ENCODE measurements at places on chromosomes 1 and 21.

- DNase-seq, result no peak
These were observed 160.3 kb downstream of the PTPRU start for GRCh38 chr1:29396438-29397255.

- no peak for DNase-seq
These were observed 17.5 kb downstream of the TRPM2 start for GRCh38 chr21:44370786-44371410.

GRCh38 chr1:163361123-163361934 is 39.6 kb downstream of the NUF2 start:
- DNase-seq, result no peak

GRCh38 chr1:181390410-181391077 is 92.8 kb upstream of the CACNA1E start:
- DNase-seq, result no peak

- no peak for DNase-seq
These were observed 30.7 kb downstream of the CNIH4 start for GRCh38 chr1:224387302-224387912.

DNA sequence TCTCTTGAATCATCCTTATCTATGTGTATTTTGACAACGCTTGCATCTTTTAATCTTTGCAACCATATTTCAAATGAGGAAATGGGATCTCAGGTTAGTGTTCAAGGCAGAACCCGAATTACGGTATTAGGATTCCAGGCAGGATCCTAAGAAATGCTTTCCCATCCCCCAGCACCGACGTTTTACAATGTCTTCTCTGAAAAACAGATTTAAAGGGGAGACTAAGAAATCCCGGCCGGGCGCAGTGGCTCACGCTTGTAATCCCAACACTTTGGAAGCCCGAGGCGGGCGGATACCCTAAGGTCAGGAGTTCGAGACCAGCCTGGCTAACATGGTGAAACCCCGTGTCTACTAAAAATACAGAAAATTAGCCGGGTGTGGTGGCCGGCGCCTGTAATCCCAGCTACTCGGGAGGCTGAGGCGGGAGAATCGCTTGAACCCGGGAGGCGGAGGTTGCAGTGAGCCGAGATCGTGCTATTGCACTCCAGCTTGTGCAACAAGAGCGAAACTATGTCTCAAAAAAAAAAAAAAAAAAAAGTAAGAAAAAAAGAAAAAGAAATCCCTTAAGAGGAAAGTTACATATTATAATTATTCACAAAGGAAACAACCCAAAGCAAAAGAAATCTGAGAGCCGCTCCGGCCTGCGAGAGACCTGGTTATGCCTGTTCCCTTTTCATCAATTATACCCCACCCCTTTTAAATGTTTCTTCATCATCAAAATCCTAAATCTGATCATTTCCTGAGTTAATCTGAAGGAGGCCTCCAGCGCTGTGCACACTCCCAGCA is 801 bp upstream of the GORAB start:
- DNase-seq, result no peak

- no peak for DNase-seq
These were observed 29.3 kb downstream of the TMEM200B start for GRCh38 chr1:29094433-29094832.

GRCh38 chr21:45138199-45139002 is 64.0 kb downstream of the ADARB1 start:
- peak; percentile 79 for DNase-seq

GRCh38 chr1:64965366-64966157 is 787 bp downstream of the JAK1 start:
- peak; percentile 63 for DNase-seq

GRCh38 chr1:108533351-108534083 is 26.4 kb upstream of the EEIG2 start:
- no peak for DNase-seq

GRCh38 chr1:219049501-219049900 is 124.2 kb upstream of the LYPLAL1 start:
- no peak for DNase-seq

GRCh38 chr21:44360159-44360558 is 6.7 kb downstream of the TRPM2 start:
- DNase-seq, result no peak

DNA sequence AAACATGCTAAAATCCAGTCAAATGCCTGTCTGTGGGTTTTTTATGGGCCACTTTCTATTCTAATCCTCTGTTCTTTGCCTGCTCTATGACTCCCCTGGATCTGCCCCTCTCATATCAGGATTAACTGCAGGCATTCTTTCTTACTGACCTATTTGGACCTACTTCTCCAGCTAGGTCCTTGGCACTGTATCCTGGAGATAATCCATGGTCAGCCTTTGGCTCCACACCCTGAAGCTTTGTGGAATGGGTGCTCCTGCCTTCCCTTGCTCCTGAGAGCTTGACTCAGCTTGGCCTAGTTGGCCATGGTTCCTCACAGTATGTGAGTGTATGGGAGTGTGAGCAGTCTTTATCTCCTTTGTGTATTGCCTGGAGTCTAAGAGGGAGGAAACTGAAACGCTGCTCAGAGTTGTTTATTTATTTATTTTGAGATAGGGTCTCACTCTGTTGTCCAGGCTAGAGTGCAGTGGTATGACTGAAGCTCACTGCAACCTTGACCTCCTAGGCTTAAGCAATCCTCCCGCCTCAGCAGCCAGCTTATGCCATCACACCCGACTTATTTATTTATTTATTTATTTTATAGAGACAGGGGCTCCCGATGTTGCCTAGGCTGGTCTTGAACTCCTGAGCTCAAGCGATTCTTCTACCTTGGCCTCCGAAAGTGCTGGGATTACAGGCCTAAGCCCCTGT is 28.7 kb upstream of the CDC14A start:
- DNase-seq, result no peak

GRCh38 chr1:181219938-181220337 is 131.4 kb downstream of the IER5 start:
- no peak for DNase-seq

GRCh38 chr1:31723828-31724359 is 20.1 kb upstream of the COL16A1 start:
- no peak for DNase-seq

GRCh38 chr1:61709908-61710289 is 15.0 kb downstream of the TM2D1 start:
- DNase-seq, result no peak

DNA sequence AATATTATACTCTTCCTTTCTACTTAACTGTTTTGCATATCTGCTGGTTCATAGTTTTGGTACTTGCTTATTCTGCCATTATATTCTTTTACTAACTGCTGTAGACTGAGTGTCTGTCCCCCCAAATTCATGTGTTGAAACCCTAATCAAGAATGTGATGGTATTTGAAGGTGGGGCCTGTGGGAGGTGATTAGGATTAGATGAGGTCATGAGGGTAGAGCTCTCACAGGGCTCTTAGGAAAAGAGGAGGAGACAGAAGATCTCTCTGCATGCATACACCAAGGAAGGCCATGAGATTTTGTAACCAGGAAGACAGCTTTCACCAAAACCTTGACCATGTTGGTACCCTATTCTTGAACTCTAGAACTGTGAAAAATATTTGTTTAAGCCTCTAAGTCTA is 354.1 kb upstream of the B3GALT2 start:
- no peak for DNase-seq

- no peak for DNase-seq
These were observed 8.7 kb upstream of the TNFRSF14 start for GRCh38 chr1:2547210-2548067.
